ENCODE measurements at places on chromosomes 4 and X.

DNA sequence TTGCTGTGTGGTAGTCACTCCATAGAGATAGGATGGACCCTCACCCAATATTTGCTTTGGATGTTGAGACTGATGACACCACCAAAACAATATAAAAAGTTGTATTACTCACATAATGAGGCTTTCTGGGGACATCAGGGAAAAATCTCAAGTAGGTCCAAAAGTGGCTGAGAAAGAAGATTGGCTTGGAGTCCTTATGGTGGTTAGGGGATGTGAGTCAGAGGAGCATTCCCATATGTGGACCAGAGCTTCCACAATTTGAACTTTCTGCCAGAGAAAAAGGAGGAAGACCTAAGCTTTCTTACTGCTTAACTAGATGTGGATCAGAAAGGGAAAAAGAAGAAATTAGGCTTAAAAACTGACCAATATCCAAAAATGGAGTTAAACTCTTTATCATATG lies 460.5 kb downstream of the SH3BGRL start:
- no peak for DNase-seq

- no peak for DNase-seq
These were observed 44.5 kb downstream of the SORCS2 start for GRCh38 chr4:7236847-7237246.

GRCh38 chr4:30537456-30537855 lies 182.7 kb upstream of the PCDH7 start:
- no peak for DNase-seq

DNA sequence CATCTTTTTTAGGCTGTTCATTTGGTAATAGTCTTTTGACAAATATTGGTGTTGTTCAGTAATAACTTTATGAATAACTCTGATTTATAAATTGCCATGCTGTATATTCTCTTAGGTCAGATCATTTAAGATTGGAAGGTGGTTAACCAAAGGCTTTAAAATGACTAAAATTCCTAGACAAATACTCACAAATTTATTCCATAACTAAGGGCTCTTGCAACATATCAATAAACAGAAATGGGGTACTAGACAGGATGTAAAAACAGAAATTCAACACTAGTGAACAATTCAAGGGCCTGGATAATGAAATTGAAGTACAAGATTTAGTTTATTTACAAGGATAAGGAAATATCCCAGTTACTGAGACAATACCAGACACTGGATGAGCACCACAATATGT lies 328.6 kb downstream of the PCDH19 start:
- DNase-seq: no peak

DNA sequence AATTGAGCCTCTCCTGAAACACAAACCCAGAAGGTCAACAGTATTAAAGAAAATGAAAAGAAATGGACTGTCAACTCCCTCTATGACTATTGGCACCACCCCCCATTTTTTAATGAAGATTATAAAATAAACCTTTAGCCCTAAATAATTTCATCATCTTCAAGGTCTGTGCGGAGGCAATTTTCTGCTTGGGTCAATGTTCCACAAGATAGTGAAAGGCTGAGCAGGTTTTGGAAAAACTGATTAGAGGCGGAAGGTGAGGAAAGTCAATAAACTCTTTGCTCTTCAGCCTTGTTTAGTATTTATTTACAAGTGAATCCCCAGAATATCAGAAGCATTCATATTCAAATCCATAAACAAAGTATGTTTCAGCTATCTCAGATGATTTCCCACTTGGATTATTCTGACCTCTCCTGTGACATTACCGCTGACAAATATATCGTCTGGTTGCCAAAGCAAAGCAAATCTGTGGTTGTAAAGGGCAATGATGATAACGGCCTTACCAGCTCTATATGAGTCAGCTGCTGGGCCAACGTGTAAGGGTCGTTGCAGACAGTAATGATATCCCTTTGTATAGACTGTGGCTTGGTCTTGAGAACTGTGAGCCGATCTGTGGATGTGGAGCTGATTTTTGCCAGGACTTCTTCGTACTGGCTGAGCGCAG lies 24.0 kb downstream of the RASGEF1B start:
- DNase-seq: no peak

DNA sequence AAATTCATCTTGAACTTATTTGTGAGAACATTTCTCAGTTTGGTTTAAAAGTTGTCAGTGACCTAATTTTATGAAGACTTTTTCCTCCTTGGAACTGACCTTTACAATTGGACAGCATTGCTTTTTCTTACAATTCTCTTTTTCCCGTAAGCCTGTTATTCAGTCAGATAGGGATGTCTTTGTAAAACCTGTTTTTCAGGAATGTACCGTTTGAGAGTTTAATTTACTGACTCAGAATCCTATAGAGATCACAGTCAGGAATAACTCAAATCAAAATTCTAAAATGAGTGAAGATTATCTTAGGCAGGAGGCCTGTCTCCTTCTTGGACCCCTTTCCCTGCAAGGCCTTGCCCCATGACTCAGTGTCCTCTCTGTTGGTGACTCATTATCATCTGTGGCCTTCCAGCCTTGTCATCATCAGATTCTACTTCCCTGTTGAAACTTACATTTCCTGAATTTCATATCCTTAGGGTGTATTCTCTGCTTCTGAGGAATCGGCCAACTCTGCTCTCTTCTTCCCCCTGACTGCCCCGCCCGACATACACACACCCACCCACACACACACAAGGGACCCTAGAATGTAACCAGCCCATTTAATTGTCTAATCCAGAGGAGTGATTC lies 99.8 kb downstream of the ARHGAP10 start:
- DNase-seq: no peak

DNA sequence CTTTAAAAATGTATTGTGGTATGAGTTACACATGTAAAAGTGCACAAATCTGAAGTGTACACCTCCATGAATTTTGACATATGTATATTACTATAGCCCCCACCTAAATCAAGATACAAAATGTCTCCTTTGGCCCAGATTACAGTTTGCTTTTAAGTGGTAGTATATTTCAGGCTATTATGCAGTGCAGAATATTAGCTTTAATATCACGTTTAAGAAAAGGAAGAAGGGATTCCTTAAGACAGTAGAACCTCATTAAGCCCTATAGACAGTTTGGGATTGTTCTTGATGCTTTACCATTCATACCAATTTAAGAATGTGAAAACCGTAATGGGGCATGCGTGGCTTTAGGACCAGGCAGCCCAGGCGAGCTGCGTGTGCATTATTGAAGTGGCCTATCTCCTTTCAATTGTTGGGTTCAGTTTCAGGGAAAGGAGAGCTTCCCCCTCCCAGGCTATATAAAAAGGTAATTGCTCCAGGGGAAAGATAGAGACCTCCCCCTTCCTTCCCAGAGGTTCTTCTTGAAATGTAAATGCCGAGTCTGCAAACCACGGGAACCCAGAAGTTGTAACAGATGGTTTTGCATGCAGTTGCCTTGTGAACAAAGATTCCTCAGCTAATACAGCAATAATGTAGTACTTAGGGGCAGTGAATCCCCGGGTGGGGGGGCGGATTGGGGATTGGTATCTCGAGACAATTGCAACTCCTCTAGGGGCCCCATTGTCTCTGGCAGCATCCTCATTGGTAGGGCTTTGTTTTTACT lies 106.1 kb downstream of the UCHL1 start:
- DNase-seq: no peak

- no peak for DNase-seq
These were observed 219.5 kb upstream of the DKK2 start for GRCh38 chr4:107255596-107255995.

GRCh38 chr4:70849291-70849690 lies 9.6 kb upstream of the GRSF1 start:
- no peak for DNase-seq

DNA sequence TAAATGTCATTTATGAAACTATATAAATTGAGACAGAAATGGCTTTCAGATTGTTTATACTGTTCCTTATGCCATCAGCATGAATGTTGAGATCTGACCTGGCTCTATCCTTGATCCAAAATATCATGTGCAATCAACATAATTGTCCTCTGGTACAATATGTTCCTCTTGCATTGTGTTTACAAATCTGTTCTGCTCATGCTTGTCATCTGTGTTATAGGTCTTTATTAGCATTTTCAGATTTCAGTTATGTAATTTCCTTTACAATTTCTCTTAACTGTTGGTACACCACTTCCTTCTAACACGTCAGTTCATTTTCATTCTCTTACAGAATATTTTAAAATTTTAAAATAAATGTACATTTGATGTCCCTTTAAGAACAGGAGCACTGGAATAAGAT lies 1.6 kb downstream of the HPGD start:
- no peak for DNase-seq

DNA sequence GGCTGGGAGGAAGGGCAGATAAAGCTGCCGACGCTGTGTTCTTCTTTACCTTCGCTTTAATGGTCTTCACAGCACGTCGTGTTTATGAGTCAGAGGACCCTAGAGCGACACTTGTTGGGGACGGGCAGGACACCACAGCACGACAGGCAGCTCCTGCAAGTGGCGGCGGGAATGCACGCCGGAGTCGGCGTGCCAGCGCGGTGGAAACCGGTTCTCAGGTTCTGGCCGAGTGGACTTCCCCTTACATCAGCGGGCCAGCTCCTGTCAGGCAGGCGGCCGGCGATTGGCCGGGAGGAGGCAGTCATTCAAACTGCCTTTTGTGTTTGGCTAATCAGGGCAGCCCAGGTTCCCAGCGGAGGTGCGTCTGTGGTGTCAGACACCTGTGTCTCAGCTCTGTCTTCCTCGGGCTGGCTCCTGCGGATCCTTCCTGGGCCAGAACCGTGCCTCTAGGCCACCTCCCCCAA lies 150.9 kb downstream of the SHROOM3 start:
- DNase-seq: no peak

DNA sequence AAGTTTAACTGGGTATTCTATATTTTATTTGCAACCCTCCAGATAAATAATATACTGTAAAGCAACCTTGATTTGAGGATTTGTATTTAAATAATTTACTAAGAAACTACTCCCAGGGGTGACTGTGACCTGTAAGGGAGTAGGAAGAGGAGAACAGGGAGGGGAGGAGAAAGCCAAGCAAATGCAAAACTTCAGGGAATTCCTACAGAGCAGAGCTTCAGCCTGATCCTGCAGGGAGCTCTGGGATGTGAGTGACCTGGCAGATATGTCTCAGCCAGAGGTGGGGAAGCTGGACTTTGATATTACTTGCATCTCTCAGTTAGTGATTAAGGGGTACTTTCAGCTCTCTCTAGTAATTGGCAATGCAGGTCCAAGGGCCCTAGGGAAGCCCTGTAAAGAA lies 302.0 kb downstream of the FRMPD4 start:
- no peak for DNase-seq

DNA sequence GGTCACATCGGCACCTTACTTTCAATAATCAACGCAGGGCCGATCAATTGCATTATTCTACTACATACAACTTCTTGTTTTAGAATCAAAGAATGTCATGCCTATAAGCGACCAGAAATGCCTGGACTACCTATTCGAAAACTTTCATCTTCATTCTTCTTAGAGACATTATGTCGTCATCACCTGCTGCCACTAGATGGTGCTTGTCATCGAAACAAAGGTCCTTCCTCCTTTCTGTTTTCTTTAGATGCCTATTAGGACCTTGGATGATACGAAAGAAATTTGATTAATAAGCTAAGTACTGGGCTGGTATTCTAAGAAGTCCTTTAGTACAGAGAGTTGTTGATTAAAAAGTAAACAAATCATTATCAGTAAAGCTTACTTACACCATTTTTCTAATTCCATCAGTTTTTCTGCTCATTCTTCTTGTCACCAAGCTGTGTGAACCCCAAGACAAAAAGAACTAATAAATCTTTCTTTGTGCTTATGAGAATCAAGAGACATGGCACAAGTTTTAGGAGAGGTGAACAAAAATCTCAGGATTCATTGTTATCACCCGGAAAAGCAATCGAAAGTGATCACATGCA lies 154.5 kb upstream of the SLC4A4 start:
- no peak for DNase-seq

DNA sequence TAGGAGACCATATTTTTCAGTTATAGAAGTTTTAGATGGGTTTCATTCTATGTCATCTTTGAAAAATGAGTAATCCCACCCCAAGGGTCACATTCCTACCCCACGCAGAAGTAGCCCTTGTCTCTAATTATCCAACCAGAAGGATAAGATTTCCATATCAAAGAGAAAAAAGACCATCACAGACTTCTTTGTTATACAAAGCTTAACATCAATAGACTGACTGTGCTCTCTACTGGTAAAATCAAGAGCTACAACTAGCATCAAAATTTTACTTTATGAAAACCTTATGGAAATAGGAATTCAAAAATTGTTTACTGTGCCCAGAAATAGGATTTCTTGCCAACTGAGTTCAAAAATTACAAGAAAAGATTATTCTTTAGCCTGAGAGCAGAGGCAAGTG lies 24.9 kb downstream of the TNMD start:
- no peak for DNase-seq

DNA sequence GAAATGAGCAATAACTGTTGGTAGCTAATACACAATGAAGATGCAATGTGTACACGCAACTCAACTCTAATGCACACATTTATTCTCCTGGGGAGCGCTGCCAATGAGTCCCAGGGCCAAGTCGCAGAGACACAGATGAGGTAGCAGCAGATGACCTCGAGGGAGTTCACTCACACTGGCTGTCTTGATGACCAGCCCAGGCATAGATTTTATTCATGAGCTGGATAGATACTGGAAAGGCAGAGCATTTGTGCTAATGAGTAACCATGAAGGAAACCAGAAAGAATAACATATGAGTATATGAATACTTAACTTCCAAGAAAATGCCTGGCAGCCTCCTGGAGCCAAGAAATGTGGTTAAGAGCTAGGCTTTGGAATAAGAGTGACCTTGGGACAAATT lies 42.3 kb downstream of the RASL11B start:
- DNase-seq: no peak

DNA sequence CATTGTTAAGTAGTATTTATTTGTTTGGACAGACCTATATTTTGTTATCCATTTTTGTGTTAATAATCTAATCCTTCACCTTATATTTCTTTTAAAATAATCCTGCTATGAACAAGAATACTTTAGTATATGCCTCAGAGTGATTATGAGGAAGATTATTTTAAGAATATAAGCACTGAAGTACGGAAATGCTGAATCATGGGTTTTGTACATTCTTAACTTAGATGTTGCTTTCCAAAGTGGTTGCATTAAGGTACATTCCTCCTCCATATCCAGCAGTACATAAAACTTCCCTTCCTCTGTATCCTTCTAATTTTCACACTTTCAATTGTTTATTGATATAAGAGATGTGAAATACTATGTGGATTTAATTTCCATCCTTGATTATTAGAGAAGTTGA lies 491.4 kb upstream of the GRID2 start:
- no peak for DNase-seq

All from osteocyte (in vitro differentiated cells).